ENCODE measurements at places on chromosomes 7 and 10.

GRCh38 chr10:3294919-3295581 is 122.5 kb upstream of the PITRM1 start:
- DNase-seq = no peak

GRCh38 chr10:6120691-6121090 is 31.9 kb downstream of the RBM17 start:
- no peak for DNase-seq

- DNase-seq = no peak
These were observed 959 bp downstream of the DCLRE1C start for GRCh38 chr10:14952851-14953423.

- no peak for DNase-seq
These were observed 48.3 kb downstream of the PROSER2 start for GRCh38 chr10:11871466-11871865.

GRCh38 chr7:87715545-87715944 is 87.3 kb downstream of the RUNDC3B start:
- DNase-seq = no peak

DNA sequence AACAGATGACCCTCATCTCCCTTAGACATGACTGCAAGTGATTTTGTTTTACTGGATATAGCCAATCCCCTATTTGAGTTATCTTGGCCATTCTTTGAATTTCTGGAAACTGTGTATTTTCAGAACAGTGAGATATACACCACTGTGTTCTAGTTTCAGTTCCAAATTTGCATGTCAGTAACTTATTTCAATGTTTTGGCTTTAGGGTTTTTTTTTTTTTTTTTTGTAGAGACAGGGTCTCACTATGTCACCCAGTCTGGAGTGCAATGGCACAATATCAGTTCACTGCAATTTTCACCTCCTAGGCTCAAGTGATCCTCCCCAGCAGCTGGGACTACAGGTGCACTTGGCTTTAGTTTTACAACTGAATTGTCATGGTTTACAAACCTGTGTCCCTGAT is 67.2 kb downstream of the ATAD1 start:
- DNase-seq = no peak

DNA sequence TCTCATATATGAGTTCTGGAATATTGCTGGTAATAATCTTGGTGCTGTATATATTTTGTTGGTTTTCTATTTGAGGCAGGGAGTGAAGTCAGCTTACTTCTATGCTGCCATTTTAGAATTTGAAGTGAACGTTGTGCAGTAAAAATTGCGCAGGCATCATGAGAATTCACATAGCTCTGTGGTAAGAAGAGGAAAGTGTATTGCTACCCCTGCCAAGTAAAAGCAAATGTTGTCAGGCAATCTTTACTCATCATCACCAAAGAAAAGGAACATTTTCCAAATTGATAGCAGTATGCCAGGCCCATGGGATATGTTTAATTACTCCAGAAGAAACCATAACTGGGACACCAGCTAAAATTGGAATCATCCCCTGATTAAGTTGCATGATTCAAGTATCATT is 13.4 kb downstream of the FEZF1 start:
- no peak for DNase-seq

DNA sequence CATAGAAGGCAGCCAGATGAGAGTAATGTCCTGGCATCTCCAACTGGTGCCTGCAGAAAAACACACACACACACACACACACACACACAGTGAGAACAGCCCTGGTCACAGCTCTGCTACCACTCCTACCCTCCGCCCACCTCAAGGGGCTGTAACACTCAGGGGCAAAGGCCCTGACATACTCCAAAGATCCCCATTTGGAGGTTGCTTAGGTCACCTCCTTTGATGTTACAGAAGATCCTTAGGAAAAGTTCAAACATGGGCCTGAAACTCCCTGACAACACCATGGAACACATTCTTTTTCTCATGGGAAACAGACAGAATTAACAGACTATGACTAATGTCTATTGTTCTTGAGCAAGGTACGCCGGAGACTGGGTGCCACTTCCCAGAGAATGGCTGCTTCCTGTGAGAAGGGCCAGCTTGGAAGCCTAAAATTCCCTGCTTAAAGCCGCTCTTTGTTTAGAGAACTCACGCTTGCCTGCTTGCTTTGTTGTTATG is 27.7 kb downstream of the DENND11 start:
- no peak for DNase-seq

- DNase-seq = no peak
These were observed 462.3 kb upstream of the POT1 start for GRCh38 chr7:125391921-125392320.

DNA sequence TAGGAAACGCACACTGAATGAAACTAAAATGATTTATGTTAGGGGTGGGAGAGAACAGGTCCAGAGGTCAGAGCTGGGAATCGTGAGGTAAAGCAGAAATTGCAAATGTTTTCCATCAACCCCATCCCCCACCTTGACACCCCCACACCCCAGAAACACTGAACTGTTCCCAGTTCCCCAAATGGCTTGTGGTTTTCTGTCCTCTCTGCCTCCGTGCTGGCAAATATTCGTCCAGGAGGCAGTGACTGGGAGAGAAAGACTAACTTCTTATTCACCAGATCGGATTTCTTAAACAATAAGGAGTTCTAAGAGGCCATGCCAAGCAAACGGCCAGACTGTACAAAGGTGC is 730 bp upstream of the RASSF4 start:
- DNase-seq = no peak
